ENCODE measurements at places on chromosomes 4 and X.

DNA sequence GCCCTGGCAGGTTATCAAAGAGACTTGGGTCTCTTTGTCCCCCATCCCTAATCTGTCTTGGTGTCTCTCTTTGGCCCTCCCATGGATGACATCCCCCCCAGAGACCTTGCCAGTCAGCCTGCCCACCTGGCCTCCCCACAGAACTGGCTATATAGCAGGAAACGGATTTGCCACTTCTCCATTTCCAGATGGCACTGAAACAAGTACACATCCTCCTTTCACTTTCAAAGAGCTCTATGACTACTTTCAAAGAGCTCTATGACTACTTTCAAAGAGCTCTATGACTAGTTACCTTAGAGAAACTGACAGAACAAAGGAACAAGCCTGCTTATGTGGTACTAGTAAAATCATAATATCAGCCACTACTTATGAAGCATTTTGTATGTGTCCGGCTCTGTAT, 175.3 kb downstream of the MAML3 start:
- no peak for DNase-seq

DNA sequence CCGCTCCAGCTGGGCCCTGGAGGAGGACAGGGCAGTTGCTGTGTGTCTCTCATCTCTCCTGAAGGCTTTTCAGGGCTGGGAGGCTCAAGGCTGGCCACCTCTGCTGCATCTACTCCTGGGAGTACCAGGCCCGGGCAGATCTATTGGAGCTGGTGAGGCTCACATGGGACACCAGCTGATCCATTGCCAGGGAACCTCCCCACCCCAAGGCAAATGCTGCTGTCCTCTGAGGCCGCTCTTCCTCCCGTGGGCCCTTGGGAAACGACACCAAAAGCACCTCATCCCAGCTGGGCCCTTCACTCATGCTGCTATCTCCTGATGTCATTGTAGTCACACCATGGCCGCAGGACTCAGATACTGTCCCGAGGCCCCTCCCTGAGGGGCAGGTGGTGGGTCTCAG, 3.6 kb downstream of the UBL4A start:
- H3K27me3 ChIP-seq, result no peaks in the 10 kb centered on the region
- H3K4me3 ChIP-seq, result no peak overlapping the region
- no peak for DNase-seq
- no peak overlapping the region for H3K27ac ChIP-seq
- no peaks in the 10 kb centered on the region for H3K36me3 ChIP-seq

- no peaks in the 10 kb centered on the region for H3K36me3 ChIP-seq
- H3K27ac ChIP-seq, result no peak overlapping the region
- H3K4me3 ChIP-seq, result no peak overlapping the region
Measured at GRCh38 chrX:74579597-74580198, 34.7 kb downstream of the RLIM start.

- no peak for DNase-seq
- no peaks in the 10 kb centered on the region for H3K36me3 ChIP-seq
- no peaks in the 10 kb centered on the region for H3K4me1 ChIP-seq
- no peak overlapping the region for H3K27ac ChIP-seq
- H3K27me3 ChIP-seq, result no peaks in the 10 kb centered on the region
- H3K4me3 ChIP-seq, result no peak overlapping the region
Measured at GRCh38 chr4:64857815-64858214, 448.6 kb upstream of the TECRL start.

- H3K27ac ChIP-seq, result no peak overlapping the region
- no peak overlapping the region for H3K4me3 ChIP-seq
- DNase-seq, result no peak
- no peaks in the 10 kb centered on the region for H3K4me1 ChIP-seq
Measured at GRCh38 chrX:51643377-51643776, 24.7 kb upstream of the CENPVL3 start.

DNA sequence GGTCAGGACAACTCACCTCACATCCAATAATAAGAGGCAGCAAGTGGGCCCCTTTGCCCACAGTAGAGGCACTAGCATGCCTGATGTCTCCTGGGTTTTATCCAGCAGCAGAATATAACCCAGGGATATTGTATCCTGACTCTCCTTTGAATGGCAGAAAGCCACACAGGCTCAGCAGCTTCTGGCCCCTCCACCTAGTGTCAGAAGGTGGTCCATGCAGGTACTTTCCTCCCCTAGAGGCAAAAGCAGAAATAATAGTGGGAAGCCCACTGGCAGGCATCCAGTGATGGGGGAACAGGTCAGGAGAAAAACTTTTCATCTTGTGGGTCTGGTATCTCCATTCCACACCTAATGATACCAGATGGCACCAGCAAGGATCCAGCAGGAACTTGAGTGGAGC, 75.5 kb upstream of the IRS4 start:
- no peak for DNase-seq
- H3K4me3 ChIP-seq, result no peak overlapping the region
- H3K4me1 ChIP-seq, result no peaks in the 10 kb centered on the region
- H3K27ac ChIP-seq, result no peak overlapping the region
- H3K27me3 ChIP-seq, result no peaks in the 10 kb centered on the region

GRCh38 chr4:61319156-61319555, 119.0 kb downstream of the ADGRL3 start:
- no peaks in the 10 kb centered on the region for H3K36me3 ChIP-seq
- DNase-seq, result no peak
- no peaks in the 10 kb centered on the region for H3K27me3 ChIP-seq

DNA sequence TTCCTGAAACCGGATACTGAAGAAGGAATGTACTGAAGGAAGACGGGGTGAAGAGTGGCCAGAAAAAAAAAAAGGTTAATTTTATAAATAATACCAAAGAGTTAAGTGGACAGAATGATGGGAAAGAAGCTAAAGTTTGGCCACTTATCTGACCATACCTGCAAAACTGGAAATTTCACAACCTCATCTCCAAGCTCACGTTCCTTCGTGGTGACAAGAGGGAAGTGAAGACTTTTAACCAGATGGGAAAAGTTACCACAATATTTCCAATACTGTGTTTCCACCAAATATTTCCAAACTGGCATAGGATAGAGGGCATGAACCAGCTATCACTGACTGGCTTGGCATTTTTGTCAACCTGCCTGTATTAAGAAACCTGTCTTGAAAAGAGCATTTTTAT, 56.4 kb downstream of the MAML3 start:
- no peak overlapping the region for H3K27ac ChIP-seq
- no peak for DNase-seq
- H3K36me3 ChIP-seq, result no peaks in the 10 kb centered on the region
- H3K4me1 ChIP-seq, result peaks cover 43% of the 10 kb centered on the region
- H3K4me3 ChIP-seq, result no peak overlapping the region

DNA sequence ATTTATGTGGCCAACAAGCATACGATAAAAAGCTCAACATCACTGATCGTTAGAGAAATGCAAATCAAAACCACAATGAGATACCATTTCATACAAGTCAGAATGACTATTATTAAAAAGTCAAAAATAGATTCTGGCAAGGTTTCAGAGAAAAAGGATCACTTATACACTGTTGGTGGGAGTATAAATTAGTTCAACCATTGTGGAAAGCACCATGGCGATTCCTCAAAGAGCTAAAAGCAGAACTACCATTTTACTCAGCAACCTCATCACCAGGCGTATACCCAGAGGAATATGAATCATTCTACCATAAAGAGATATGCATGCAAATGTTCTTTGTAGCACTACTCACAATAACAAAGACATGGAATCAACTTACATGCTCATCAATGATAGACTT, 478.7 kb upstream of the GALNTL6 start:
- no peaks in the 10 kb centered on the region for H3K4me1 ChIP-seq
- H3K4me3 ChIP-seq, result no peak overlapping the region
- no peaks in the 10 kb centered on the region for H3K36me3 ChIP-seq
- DNase-seq, result no peak

DNA sequence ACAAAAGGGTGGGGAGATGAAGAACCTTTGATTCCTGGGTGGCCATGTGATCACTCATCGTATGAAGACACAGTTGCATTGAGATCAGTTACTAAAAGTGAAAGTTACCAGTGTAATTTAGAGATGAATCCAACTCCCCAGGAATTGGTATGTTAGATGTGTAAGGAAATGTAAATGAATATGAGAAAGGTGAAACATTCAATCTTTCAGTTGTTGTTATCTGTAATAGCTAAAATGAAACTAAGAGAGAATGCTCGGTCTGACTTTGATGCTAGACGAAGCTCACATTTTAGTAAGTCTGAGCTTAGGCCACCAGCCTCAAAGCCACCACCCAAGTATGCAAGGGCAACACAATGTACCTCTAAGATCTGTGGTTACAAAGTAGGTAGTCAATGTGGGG, 194.3 kb upstream of the POF1B start:
- no peak for DNase-seq
- no peaks in the 10 kb centered on the region for H3K27me3 ChIP-seq
- H3K27ac ChIP-seq, result no peak overlapping the region
- H3K4me1 ChIP-seq, result no peaks in the 10 kb centered on the region
- H3K4me3 ChIP-seq, result no peak overlapping the region

- H3K4me1 ChIP-seq, result peaks cover 25% of the 10 kb centered on the region
- DNase-seq, result no peak
- no peak overlapping the region for H3K4me3 ChIP-seq
- no peak overlapping the region for H3K27ac ChIP-seq
- H3K36me3 ChIP-seq, result no peaks in the 10 kb centered on the region
Measured at GRCh38 chr4:140085062-140085622, 68.8 kb downstream of the MAML3 start.

DNA sequence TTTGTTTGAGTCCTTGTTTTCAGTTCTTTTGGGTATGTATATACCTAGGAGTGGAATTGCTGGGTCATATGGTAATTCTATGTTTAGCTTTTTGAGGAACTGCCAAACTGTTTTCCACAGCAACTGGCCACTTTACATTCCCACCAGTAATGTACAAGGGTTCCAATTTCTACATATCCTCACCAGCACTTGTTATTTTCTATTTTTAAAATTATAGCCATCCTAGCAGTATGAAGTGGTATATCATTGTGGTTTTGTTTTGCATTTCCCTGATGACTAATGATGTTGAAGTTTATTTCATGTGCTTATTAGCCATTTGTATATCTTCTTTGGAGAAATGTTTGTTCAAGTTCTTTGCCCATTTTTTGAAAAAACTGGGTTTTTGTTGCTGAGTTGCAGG, 39.6 kb downstream of the TMEM164 start:
- DNase-seq, result peak; percentile 9
- H3K4me1 ChIP-seq, result no peaks in the 10 kb centered on the region
- H3K27me3 ChIP-seq, result no peaks in the 10 kb centered on the region
- no peaks in the 10 kb centered on the region for H3K36me3 ChIP-seq
- no peak overlapping the region for H3K27ac ChIP-seq

GRCh38 chr4:176534566-176534965, 214.8 kb downstream of the SPCS3 start:
- H3K27ac ChIP-seq, result no peak overlapping the region
- peak; percentile 71 for DNase-seq
- no peaks in the 10 kb centered on the region for H3K27me3 ChIP-seq
- H3K36me3 ChIP-seq, result no peaks in the 10 kb centered on the region

DNA sequence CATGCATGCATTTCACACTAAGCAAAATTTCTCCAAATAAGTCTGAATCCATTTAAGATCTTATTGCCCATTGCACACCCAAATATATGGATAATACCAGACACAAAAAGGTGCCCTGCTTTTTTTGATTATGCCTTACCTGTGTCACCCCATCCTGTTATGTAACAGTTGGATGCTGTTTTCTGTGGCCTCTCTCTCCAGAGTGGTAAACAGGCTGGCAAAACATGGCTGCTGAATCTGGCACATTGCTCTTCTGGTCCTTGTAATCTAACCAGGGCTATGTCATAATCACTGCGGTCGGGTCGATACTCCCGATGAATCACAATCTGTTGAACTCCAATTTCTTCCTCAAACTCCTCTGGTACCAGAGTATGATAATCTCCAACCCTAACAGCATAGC, 70.1 kb downstream of the PRSS12 start:
- peaks cover 43% of the 10 kb centered on the region for H3K4me1 ChIP-seq
- H3K27ac ChIP-seq, result peak overlapping the region; percentile 86
- DNase-seq, result peak; percentile 87
- H3K27me3 ChIP-seq, result no peaks in the 10 kb centered on the region

DNA sequence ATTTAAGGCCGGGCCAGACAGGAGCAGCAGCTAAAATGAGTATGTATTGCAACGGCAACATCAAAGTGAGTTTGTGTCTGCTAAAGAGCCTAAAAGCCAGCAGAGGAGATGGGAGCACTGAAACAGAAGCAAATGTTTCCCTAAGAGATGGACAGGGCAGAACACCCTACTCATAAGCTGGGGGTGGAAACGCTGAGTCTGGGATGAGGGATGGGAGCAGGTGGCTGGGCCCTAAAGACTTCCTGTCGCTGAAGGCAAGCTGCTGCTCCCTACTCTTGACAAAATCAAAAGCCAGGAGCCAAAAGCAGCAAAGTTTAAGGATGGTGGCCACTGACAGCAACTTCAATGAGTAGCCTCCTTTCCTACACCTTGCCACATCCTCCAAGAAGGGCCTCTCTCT, 40.6 kb upstream of the NAP1L5 start:
- no peak for DNase-seq
- no peak overlapping the region for H3K27ac ChIP-seq
- H3K4me1 ChIP-seq, result peaks cover 6% of the 10 kb centered on the region
- no peak overlapping the region for H3K4me3 ChIP-seq

DNA sequence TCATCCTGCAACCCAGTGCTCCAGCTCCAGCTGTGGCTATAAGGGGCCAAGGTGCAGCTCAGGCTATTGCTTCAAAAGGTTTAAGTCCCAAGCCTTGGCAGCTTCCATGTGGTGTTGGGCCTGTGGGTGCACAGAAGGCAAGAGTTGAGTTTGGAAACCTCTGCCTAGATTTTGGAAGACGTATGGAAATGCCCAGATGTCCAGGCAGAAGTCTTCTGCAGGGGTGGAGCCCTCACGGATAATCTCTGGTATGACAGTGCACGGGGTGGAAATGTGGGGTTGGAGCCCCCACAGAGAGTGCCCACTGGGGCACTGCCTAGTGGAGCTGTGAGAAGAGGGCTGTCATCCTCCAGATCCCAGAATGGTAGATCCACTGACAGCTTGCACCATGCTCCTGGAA, 44.5 kb downstream of the CYTL1 start:
- H3K27me3 ChIP-seq, result no peaks in the 10 kb centered on the region
- DNase-seq, result no peak
- no peaks in the 10 kb centered on the region for H3K36me3 ChIP-seq
- H3K27ac ChIP-seq, result no peak overlapping the region

- no peak overlapping the region for H3K4me3 ChIP-seq
- H3K4me1 ChIP-seq, result peaks cover 8% of the 10 kb centered on the region
- DNase-seq, result no peak
Measured at GRCh38 chr4:124685851-124686250, 26.7 kb downstream of the ANKRD50 start.

DNA sequence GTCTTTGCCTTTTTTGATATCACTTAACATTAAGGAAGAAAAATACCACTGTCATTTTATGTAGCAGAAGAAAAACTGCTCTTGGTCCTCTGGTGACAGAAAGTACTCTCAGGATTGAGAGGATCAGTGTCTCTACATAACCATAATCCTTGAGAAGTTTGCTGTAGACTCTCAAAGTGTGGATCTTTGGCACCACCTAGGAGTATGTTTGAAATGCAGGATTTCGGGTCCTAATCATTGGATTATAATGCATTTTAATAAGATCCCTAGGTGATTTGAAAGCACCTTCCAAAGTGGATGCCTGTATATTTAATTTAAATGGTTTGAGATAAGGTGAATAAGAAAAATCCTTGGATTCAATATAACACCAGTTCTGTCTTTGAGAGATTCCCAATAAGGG, 23.2 kb downstream of the MOB1B start:
- no peaks in the 10 kb centered on the region for H3K36me3 ChIP-seq
- no peak overlapping the region for H3K4me3 ChIP-seq
- DNase-seq, result no peak
- H3K27me3 ChIP-seq, result no peaks in the 10 kb centered on the region

Data from GM23248 (cell line).